ENCODE measurements at places on chromosomes 2 and 18.
A peak's percentile ranks its signal among the peaks of the same experiment; 100 is the strongest.

GRCh38 chr2:231920795-231921194, 5.4 kb downstream of the NPPC start:
- DNase-seq, result no peak

GRCh38 chr2:38533757-38534545, 68.8 kb downstream of the HNRNPLL start:
- DNase-seq, result peak; percentile 4

- no peak for DNase-seq
Measured at GRCh38 chr2:105365206-105365605, 27.9 kb downstream of the C2orf49 start.

GRCh38 chr2:2777213-2777612, 446.1 kb upstream of the MYT1L start:
- DNase-seq, result no peak

- DNase-seq, result no peak
Measured at GRCh38 chr2:232438951-232439757, 16.8 kb upstream of the ALPI start.

GRCh38 chr2:126827371-126827770, 71.3 kb upstream of the TEX51 start:
- no peak for DNase-seq

DNA sequence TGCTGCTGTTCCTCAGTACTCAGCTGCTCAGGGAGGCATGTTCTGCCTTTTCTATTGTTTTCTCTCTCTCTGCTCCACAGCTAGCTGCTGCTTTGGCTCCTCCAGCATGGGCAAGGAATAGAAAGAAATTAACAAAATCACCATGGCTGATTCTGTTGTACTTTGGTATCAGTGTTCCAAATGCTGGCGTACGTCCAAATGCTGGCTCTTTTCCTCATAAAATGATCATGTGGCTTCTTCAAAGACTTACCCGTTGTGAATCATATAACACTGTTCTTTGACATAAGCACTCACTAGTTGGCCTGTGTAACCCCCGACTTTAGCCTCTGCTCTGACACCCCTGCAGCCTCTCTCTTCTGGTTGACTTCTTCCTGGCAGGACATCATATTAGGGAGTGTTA, 547.6 kb downstream of the CPS1 start:
- peak; percentile 8 for DNase-seq

- no peak for DNase-seq
Measured at GRCh38 chr2:86366651-86367498, 29.4 kb upstream of the REEP1 start.

DNA sequence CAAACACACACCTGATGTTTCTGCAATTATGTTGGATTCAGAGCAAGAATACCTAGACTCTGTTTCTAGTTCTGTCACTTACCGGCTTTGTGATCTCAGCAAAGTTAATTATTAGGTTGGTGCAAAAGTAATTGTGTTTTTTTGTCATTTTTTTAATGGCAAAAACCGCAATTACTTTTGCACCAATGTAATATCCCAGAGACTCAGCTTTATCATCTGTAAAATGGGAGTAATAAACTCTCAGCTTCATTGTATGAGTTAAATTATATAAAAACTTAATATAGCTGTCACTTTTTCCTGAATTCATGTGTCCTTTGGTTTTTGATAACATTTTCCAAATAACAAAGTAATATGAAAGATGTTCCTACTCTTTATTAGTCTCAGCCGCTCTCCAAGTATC, 251.7 kb downstream of the TRIB2 start:
- DNase-seq, result no peak

DNA sequence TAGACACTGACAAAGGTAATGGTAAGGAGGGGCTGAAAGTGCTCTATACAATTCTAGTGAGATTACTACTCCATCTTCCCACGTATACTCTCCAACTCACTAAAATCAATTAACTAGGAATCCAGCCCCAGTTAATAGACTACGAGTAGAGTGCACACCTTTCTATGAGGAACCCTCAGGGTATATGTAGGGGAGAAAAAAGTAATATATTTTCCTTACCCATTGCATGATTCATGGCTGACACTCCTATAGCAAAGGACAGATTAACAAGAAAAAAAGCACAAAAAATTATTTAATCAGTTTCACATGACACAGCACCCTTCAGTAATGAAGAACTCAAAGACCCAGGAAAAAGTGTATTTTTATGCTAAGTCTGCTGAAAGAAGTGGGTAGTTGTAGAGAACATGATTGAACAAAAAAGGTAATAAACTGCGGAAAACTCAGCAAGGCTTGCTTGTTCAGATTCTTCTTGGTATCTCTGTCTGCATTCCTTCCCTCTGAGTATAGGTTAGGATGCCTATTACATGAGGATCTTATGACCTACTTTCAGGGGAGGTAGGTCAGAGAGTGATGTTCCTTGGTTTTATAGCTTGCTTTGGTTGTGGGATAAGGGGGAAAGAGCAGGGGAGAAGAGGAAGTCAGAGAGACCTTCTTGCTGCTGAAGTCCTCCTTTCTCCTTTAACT, 342.0 kb upstream of the DLGAP1 start:
- DNase-seq, result no peak

- peak; percentile 17 for DNase-seq
Measured at GRCh38 chr2:164824872-164825271, 16.8 kb downstream of the COBLL1 start.

DNA sequence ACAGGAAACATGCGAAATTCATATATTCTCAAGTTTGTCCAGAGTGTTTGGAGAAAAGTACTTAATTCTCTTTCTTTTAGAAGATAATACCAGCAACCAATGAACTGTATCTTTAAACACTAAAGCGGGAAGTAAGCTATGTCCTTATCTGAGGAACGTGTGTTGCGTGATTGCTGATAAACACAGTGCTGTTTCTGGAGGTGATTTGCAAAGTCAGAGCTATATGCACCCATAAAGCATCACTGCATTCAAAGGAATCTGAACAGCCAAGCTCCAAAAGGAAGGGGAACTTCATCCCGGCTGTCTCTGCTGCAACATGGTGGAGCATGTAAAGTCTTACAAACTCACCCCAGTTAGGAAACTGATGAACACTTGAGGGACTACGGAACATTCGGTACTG, 271.7 kb upstream of the FN1 start:
- no peak for DNase-seq

DNA sequence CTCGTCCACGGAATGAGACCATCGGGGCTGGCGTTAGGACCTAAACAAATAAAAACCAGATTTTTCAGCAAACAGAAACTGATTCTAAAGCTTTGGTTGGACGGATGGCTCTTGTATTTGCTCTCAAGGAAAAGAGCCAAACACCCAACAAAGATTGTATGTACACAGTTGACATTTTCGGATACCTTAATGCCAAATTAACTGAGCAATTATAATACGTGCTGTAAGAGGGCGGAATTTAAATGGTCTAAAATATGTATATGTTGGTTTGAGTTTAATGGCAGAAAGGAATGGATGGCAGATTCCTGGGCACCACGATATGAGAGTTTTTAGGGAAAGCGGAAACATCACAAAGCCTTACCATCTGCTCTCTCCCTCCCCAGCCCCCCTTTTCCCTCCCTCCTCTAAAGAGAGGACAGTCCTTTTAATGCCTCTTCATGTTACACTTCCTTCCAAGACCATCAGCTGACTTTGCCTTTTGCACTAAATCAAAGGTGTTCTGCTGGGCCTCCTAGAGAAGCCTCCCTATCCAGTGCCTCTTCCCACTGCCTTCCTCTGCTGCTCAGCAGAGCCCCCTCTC, 33.3 kb downstream of the STAT1 start:
- DNase-seq, result no peak

DNA sequence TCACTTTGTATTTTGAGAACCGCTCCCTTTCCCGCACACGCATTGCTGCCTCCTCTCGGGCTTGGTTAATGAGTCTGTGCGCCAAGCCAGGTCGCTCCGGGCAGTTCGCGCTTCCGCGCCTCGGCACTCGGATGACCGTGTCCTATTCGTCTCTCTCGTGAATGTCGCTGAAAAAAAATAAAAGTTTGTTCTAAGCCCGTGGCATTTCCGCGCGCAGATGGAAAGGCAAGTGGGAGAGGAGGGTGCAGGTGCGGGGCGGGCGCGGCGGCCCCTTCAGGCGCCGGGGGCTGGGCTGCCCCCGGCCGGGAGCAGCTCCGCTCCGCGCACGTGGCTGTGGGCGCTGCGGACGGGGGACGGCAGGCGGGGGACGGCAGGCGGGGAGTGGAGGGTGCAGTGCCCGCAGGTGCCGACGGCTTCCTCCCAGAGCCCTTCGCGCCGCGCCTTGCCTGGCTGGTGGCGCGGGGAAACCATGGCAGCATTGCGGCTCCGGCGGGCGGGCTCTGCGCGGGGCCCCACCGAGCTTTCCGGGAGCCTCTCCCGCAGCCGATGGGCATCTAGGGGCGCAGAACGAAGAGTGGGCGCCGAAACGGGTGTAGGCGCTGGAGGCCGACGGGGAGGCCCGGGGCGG, 159.6 kb upstream of the SIX2 start:
- peak; percentile 84 for DNase-seq

DNA sequence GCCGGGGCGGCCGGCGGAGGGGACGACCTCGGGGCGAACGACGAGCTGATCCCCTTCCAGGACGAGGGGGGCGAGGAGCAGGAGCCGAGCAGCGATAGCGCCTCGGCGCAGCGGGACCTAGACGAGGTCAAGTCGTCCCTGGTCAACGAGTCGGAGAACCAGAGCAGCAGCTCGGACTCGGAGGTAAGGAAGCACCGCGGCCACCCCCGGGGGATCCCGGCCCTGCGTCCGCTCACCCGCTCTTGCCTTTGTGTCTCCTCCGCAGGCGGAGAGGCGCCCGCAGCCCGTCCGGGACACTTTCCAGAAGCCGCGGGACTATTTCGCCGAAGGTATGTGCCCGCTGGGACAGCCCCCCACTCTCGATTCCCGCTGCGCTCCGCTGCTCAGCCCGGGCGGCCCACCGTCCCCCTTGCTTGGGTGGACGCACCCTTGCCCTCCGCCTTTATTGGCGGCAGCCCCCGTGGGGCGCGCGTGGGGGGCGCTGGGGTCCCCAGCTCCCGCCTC, 611 bp downstream of the TCF7L1 start:
- DNase-seq, result peak; percentile 71

Data from DMS53 (cell line).